ENCODE measurements at places on chromosomes 16 and 17.

- DNase-seq: no peak
These were observed 23.0 kb downstream of the HBQ1 start for GRCh38 chr16:203246-203645.

GRCh38 chr17:5948811-5949210 lies 121.4 kb upstream of the WSCD1 start:
- DNase-seq: no peak

- no peak for DNase-seq
These were observed 131.3 kb downstream of the NLK start for GRCh38 chr17:28173801-28174200.

GRCh38 chr17:79075446-79075750 lies 774 bp downstream of the ENGASE start:
- no peak for DNase-seq

DNA sequence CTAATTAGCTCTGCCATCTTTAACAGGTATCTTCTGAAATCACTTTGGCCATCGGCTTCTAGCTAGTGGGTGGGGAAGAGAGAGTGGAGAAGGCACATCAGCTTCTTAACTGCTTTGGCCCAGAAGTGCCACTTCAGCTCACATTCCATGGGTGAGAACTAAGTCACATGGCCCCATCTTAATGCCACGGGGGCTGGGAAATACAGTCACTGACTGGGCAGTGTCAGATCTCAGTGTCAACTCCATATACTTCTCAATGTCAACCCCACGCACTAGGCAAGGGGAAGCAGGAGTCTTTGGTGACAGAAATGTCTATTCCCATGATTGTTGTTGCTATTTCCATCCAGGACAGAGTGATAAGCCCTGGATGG lies 29.4 kb downstream of the CCR7 start:
- DNase-seq: no peak

- no peak for DNase-seq
These were observed 11.2 kb downstream of the PAM16 start for GRCh38 chr16:4339909-4340308.
